ENCODE measurements at places on chromosomes 2 and 18.

GRCh38 chr2:26008851-26009566 is 24.9 kb upstream of the RAB10 start:
- DNase-seq = no peak

GRCh38 chr2:62144689-62145477 is 51.0 kb upstream of the B3GNT2 start:
- no peak for DNase-seq

DNA sequence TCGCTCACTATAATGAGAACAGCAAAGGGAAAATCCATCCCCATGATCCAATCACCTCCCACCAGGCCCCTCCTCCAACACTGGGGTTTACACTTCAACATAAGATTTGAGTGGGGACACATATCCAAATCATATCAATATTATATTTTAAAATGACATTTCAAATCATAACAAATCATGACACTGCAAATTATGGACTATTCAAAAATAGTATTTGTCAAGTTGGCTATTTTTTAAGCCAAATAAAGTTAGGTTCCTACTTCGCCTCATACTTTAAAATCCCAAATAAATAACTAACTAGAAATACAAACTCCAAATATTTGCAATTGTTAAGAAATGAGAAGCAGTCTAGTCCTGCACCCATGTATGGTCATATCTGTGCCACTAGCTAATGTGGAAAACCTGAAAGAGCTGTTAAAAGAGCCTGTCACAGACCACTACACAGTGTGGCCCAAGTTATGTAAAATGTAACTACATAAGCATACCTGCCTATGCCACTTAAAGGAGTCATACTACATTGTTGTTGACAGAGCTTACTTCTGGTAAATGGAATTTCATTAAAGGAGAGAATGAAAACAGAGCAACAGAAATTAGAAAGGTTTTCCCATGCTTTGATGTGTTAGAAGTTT is 334.7 kb upstream of the GULP1 start:
- DNase-seq = no peak

DNA sequence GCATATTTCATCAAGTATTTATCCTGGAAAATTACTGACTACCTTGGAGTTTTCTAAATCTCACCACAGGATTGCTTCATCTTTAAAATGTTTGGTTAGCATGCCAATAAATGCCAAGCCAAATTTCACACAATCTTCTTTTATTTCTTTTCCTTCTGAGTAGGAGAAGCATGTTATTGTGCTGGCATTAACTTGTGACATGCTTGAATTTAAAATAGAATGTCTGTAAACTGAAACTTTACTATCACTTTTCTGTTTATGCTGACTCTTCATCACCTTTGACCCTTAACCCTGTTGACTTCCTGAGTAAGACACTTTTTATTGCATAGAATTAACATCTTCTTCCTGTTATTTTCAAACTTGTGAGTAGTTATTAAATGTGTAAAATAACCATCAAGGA is 56.2 kb upstream of the LRRTM4 start:
- DNase-seq = no peak

DNA sequence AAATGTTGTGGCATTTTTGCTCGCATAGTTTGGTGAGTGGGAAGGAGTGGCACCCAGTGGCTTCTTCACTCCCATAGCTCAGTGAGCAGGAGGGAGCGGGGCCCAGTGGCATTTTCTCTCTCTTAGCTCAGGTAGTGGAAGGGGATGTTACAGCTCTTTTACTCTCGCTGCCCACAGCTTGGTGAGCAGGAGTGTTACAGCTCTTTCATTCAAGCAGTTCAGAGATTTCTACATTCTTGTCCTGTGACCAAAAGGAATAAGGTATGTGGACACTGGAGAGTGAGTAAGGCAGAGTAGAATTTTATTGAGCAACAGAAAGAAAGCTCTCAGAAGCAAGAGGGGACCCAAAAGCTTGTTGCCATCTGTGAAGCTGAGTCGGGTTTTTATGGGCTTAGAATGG is 192.4 kb downstream of the SPAG16 start:
- DNase-seq = no peak

- no peak for DNase-seq
These were observed 29.2 kb upstream of the HPCAL1 start for GRCh38 chr2:10273215-10274175.

DNA sequence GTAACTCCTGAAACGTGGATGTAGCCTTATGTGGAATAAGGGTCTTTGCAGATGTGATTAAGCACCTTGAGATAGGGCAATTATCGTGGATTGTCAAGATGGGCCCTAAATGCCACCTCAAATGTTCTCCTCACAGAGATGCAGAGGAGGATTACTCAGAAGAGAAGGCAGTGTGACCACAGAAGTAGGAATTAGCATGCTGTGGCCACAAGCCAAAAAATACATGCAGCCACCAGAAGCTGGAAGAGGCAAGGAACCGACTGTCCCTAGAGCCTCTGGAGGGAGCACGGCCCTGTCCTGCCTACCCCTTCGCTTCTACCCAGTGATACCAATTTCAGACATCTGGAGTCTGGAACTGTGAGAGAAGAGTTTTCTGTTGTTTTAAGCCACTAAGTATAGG is 47.3 kb upstream of the MGAT5 start:
- DNase-seq = no peak
